ENCODE measurements at places on chromosomes 2 and 18.
A peak's percentile ranks its signal among the peaks of the same experiment; 100 is the strongest.

DNA sequence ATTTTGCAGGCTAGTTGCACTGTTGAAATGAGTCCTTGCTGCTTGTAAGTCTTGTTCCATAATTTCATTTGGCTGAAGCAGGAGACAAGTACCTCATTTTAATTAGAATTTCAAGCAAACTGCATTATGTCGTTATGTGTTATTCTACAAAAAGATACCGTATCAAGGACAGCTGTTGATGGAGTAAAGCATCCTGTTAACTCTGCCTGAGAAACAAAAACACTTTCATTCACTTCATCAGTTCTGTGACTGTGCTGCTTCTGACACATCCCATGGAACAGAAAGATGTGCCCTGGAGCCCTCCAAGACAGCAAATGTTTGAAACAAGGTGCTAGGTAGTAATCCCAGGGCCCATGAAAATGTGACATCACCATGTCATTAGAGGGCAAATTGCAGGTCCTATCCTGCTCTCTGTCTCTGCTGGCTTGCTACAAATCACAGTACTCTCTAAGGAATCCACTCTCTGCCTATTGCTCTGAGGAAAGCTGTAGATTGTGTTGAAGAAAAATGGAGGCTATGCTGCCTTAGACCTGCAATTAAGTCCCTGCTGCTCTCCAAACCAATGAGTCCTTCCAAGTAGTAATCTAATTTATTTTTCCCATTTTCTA lies 209.7 kb upstream of the PARD3B start:
- no peak for DNase-seq

DNA sequence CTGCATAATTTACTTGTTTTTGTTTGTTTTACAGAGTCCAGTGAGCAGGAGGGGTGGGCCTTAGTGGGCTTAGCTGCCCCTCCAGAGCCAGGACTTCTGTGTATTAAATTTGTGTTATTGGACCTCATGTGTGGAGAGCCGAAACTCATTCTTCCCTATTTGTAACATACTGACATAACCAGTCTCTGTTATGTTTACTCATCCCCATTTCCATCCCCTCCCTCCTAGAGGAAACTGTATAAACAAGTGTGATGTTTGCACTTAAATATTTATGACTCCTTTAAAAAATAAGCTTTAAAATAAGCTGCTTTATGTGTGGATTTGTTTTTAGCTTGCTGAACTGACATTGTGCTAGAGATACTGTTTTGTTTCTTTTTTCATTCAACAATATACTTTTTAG lies 13.8 kb downstream of the ZNF512 start:
- DNase-seq: no peak

GRCh38 chr18:6682437-6683111 lies 46.9 kb upstream of the ARHGAP28 start:
- no peak for DNase-seq

- DNase-seq: peak; percentile 43
Observed at GRCh38 chr18:77127769-77128671, 4.6 kb downstream of the MBP start.

- DNase-seq: peak; percentile 82
Observed at GRCh38 chr2:120680136-120680761, 55.4 kb upstream of the GLI2 start.

- DNase-seq: no peak
Observed at GRCh38 chr2:19671311-19671710, 230.5 kb downstream of the TTC32 start.

DNA sequence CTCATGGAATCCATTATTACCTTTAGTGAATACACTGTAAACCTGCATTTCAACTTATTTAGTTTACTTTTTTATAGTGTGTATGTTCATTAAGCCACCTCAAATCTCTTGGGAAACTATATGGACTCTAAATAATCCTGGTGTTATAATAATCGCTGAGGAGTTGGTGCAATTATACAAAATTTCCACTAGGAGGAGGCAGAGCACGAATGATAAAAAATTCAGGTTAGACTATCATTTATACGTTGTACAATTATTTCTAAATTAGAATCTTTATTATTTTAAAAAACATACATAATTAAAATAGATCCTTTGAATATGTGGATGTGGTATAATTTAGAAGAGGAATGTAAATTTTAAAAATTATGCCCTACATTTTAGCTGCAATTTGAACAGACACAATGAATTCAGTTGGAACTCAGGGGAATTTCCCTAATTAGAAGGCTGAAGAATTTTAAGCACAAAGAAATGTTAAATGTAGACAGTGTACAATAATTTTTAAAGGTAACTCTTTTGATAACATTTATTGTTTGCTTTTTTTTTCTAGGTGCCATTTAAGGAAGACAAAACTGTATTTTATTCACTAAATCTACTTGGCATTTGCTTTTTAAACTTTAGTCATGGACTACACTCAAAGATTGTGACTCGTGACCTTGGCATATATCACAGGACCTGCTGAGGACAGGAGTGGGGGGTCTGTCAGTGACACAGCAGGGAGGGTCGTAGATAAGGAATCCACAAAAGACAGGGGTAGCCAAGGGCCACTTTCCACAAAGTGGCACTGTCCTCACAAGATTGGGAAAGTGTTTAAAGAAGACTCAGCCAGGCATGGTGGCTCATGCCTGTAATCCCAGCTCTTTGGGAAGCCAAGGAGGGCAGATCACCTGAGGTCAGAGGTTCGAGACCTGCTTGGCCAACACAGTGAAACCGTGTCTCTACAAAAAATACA lies 45.5 kb downstream of the RAB12 start:
- DNase-seq: no peak

- DNase-seq: no peak
Observed at GRCh38 chr18:54360406-54360805, 2.7 kb downstream of the C18orf54 start.

GRCh38 chr2:74708883-74709282 lies 54.8 kb downstream of the SEMA4F start:
- no peak for DNase-seq

DNA sequence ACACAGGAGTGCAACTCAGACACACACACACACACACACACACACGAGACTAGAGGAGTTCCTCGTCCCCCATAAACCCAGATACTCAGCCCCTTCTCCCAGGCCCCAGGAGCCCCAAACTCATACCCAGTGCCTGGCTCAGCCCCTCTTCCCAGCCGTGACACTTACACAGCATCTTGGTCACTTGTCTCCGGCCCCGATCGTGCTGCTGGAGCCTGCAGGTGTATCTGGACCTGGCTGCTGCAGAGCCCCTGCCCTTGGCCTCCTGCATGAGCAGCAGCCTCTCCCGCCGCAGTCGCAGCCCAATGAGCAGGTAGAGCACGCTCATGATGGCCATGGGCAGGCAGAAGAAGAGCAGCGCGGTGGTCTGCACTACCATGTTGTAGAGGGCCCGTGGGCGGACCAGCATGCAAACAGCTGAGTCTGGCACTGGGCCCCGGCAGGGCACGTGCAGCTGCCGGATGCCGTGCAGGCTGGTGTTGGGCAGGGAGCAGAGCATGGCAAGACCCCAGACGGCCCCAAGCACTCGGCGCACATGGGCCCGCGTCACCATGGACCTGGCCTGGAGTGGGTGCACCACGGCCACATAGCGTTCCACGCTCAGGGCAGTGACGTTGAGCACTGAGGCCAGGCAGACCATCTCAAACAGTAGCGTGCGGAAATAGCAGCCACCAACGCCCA lies 2.1 kb downstream of the NMUR1 start:
- no peak for DNase-seq

DNA sequence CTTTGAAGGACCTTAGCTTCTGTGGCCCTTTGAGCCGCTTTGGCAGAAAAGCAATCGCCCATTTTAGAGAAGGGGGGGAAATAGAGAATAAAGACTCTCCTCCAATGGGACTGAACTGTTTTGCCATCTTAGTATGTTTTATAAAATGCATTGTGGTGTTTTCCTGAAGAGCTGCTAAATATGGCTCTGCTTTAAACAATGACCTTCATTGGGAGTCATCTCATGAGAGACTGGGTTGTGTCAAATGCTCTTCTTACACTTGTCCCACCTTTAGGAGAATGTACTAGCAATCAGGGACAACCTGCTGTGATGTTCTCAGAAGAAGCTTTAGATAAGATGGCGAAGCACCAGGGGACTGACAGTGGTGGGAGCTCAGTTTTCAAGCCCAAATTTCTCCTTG lies 418.9 kb upstream of the POU3F3 start:
- DNase-seq: no peak

DNA sequence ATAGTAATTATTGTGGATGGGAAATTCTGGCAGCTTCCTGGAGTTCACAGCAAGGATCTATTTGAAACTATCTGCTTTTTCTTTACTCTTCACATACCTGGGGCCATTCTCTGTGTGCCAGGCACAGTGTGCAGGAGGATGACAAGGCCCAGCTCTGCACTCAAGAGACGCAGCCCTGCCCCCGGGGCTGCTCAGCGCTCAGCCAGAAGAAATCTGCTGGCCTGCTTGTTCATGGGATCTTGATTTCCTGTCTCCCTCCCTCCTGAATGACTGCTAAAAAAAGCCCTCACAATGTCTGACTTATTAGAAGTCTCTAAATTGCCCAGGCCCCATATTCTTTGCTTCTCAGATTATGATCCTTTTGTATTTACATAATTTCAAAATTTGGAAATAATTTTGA lies 210.9 kb downstream of the DCDC2C start:
- DNase-seq: no peak

- DNase-seq: no peak
Observed at GRCh38 chr2:105961599-105962146, 217.0 kb downstream of the NCK2 start.

- DNase-seq: no peak
Observed at GRCh38 chr2:195984923-195985726, 83.5 kb downstream of the DNAH7 start.

GRCh38 chr2:84969511-84970209 lies 1.3 kb upstream of the KCMF1 start:
- DNase-seq: peak; percentile 39

- no peak for DNase-seq
Observed at GRCh38 chr2:111032721-111033429, 87.8 kb upstream of the BCL2L11 start.

DNA sequence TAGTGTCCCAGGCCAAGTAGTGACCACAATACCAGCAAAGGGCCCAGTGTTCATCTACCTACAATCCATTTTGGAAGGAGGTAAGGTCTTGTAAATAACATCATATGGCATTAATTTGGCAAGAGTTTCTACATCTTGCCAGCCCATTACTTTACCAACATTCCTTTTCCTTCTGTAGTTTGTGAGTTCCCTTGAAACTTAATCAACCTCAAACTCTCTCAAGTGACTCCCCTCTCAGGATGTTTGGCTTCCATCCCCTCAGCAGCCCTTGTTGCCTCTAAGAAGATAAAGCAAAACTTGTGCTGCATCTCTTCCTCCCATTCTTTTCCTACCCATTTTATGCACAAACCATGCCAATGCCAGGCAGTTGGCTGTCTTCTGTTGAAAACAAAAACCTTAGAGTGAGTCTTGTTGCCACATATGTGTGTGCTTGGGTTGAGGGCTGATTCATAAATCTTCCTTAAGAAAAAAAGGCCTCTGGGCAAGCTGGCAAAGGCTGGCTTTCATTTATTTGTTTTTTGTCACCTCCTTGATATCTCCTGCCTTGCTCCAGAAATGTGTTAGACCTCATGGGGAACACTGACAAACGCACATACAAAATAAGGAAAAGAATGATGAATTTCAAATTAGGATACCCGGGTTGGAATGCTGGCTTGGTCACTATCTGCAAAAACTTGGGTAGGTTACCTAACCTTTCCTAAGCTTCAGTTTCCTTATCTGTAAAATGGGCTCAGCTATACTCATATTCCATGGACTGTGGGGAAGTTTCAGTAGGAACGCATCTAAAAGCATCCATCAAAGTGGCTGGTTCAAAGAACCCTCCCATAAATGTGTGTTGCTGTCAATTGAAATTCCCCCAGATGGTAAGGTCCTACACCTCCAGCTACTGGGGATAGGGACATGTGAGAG lies 29.4 kb upstream of the ST3GAL5 start:
- DNase-seq: no peak

DNA sequence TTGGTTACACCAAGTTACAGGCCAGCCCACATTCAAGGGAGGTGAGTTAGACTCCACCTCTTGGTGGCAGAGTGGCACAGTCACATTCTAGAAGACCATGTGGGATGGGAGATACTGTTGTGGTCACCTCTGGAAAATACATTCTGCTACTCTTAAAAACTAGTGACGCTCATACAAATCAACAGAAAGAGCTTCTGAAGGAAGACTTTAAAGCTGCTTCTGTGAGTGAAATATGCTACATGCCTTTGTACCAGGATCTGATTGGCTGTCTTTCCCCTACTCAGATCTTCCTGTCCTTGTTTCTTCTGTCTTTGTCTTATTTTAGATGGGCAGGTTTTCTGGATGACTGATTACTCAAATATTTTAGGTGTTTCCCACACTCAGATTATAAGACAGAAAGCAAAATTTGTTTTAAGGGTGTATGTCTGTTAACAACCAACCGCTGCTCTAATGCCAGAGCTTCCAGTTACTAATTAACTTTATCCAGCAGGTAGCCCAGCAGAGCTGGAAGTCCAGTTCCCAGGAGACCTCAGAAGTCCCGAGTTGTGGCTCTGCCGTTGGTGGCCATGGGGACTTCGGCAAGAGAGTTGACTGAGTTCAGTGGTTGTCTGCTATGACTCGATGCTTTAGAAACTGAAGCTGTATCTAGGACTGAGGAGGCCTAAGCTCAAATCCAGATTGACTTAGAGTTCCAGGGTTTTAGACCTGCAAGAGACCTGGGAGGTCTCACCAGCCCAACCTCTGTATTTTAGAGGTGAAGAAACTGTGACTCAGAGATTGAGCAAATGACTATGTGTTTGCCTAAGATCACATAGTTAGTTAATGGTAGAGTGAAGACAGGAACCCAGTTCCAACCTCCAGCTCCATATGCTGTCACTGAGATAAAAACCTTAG lies 7.4 kb downstream of the IL1R2 start:
- DNase-seq: peak; percentile 67

GRCh38 chr2:143029141-143029540 lies 100.1 kb upstream of the ARHGAP15 start:
- DNase-seq: no peak

GRCh38 chr2:220999356-220999755 lies 572.7 kb downstream of the EPHA4 start:
- DNase-seq: no peak

- DNase-seq: peak; percentile 8
Observed at GRCh38 chr2:165203689-165204559, at the start of gene SCN3A. Gene SCN3A, minus strand, starts transcription at chr2:165204050. Its CDS starts 27,656 bp downstream, at chr2:165176394.

- DNase-seq: no peak
Observed at GRCh38 chr2:54581326-54582039, 125.4 kb downstream of the SPTBN1 start.

- no peak for DNase-seq
Observed at GRCh38 chr18:48228841-48229240, 180.3 kb downstream of the ZBTB7C start.

- DNase-seq: peak; percentile 5
Observed at GRCh38 chr2:138432971-138433370, 68.6 kb upstream of the SPOPL start.

DNA sequence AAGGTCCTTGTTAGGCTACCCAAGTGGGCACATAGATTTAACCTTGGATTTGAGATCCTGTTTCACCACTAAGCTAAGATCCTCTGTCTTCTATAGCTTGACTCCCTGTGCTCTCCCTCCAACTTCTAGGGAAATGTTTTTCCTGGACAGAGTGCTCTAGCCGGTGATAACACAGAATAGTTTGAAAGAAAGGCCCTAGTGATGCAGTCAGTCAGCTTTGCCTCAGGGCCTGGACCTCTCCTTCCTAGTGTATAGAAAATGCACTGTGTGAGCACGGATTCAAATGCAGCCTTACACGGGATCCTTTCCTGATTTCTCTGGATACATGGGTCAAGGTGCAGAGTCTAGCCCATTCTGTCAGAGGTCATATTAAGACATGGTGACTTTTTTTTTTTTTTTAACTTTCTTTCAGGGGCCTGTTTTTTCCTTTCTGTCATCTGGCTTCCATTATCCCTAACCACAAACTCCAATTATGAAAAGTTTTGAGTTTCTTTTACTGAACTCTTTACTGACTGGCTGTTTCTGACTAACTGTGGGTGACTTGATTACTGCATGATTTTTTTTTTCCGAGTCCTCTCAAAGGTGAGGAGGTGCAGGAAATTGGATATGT lies 122.6 kb downstream of the LRP1B start:
- no peak for DNase-seq
